ENCODE measurements at places on chromosomes 7 and 10. TPM values are rescaled to one million over a fixed set of nuclear protein-coding genes. Genes with fewer than 3 reads are reported as not detected.

ZWINT gene
- total RNA-seq: 28.9 TPM

MKRN1 gene
- total RNA-seq: 84.2 TPM

SPDYE16 gene
- 0.28 TPM for total RNA-seq

TMEM213 gene
- total RNA-seq: not detected

ODAD2 gene
- total RNA-seq: 4.7 TPM
